ENCODE measurements at places on chromosomes 3 and 15.
A peak's percentile ranks its signal among the peaks of the same experiment; 100 is the strongest.

- no peak for DNase-seq
These were observed 18.4 kb upstream of the OPA1 start for GRCh38 chr3:193574488-193575070.

- no peak for DNase-seq
These were observed 901 bp upstream of the CHST14 start for GRCh38 chr15:40469776-40470390.

DNA sequence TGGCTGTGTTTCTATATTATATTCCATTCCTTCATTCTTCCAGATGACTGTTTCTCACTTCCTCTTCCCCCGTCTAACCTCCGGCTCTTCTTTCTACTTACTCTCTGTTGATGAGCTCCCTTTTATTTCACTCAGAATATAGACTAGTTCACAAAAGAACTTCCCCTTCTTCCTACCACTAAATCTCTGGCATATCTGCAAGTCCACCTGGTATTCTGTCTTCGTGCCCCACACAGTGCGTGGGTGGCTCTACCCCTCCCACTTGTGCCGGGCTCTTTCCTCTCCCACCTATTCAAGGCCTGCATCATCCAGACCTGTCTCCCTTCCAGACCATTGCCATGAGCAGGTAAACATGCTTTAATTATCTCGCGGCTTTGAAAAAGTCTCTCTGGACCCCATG lies 73.0 kb downstream of the SCN10A start:
- DNase-seq, result no peak

- DNase-seq, result no peak
These were observed 243.1 kb downstream of the MECOM start for GRCh38 chr3:169420429-169420828.

DNA sequence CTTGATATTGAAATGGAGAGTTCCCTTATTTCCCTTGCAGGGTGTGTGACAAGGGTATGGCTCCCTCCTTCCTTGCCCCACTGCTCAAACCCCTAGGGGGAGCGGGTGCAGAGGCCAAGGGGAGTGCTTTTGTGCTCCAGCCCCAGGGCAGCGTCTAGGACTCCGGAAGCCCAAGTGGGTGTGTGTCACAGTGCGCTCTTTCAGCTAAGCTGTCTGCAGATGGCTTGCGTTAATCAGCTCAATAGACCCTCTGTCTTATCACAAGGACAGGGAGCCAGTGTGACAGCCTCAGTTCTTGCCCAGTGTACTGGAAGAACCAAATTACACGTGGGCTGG lies 523.6 kb upstream of the LMCD1 start:
- DNase-seq, result no peak

GRCh38 chr3:106215047-106215446 lies 346.2 kb upstream of the CBLB start:
- DNase-seq, result no peak

GRCh38 chr3:39082666-39083313 lies 24.6 kb downstream of the GORASP1 start:
- DNase-seq, result no peak

DNA sequence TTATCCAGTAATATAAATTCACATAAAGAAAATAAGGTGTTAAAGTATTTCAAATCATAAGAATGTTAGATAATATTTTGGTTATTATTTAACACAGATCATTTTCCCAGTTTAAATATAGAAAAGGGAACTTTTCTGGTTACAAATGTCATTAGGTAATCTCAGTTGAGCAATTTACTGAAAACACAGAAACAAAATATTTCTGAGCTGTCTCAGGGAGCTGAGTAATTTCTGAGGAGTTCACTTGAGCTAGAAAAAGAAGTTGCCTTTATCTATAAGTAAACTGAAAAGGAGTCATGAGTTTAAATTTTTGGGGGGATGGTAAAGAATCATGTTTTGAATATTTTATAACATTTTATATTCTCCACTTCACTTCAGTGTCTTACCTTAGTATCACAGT lies 855.4 kb upstream of the ARPP21 start:
- no peak for DNase-seq

DNA sequence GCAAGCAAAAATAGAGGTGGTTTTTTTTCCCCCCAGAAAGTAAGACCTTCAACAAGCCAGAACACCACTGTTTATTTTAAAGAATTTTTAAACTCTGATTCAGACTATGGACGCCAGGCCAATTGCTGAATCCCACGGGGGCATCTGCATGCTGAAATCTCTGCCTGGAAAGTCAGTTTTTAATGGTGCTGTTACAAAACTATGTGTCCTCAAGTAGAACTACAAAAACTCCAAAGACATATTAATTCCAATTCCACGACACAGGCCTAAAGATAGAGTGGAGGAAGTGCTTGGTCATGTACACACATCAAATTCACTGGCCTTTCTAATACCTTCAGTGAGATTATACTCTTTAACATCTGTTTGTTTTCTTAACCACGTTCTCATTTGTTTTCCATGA lies 490.5 kb upstream of the NR2F2 start:
- peak; percentile 58 for DNase-seq

- DNase-seq, result no peak
These were observed 518.0 kb upstream of the NR2F2 start for GRCh38 chr15:95812491-95812890.

DNA sequence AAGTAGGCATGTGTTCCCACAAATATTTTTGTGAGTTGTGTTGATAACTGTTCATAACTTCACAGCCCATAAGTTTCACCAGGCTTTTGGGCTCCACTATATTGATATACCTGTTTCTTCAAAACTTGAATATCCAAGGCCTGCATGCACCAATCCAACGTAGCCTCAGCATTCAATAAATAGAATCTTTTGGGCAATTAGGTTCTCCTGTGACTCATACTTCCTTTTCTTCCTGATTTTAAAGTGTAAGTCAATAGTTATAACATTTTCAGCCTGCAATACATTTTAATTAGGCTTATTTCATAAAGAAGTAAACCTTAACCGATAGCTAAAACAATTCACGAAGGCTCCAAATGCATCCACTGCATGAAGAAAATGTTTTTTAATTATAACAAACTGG lies 97.8 kb upstream of the SPRED1 start:
- DNase-seq, result no peak

- no peak for DNase-seq
These were observed 1.3 kb downstream of the FAIM start for GRCh38 chr3:138609898-138610266.

DNA sequence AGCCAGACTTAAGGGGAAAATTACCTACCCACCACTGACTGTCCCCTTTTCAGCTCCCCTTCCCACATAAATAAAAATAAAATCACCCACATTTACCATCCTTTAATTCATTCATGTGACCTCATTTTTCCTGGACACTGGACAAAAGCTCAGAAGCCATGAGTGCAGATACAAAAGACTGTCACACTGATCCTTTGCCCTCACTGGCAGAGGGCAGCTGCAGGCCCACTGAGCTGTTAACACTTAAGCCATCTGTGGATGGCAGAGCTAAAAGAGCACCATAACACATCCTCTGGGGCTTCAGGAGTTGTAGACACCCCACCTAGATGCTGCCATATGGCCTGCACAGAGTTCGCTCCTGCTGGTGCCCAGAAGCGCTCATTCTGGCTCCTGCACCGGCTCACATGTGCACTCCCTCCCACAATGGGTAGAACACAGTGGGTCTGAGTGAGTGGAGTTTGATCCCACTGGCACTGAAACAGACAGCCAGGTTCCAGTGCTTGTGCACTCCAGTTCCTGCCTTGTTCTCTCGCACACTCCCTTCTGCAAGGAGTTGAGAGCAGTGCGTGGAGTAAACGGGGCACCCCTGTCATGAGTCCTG lies 38.8 kb downstream of the EDC3 start:
- DNase-seq, result no peak

DNA sequence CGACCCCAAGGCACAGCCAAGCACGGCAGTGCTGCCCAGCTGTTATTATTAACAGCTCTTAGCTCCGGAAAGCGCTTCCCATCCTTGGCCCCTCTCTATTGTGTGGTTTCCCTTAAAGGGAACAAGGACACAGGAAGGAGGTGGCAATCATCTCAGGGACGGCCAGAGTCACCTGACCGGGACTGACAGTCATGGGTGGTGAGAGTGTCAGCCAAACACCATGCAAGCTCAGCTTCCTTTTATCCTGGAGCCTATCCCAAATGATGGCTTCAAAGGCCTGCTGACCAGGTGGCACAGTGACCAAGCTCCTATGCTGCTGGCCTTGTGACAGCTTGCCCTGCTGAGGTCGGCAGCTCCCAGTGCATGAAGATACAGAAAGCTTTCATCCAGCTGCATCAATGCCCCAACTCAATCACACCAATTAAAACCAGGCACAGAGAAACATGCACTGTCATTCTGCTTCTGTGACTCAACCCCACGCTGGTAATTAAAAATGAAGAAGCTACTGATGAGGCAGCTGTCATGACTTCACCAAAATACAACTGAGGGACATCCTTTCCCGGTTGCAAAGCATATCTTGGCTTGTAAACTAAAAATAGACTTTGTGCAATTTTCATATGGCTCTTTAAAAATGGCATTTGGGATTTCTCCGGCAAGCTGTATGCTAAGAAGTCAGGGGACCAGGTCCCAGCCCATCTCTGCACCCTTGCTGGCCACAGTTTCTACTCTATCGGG lies 34.0 kb downstream of the PCSK6 start:
- peak; percentile 58 for DNase-seq

GRCh38 chr15:59249816-59250215 lies 43.2 kb downstream of the LDHAL6B start:
- DNase-seq, result no peak

GRCh38 chr3:104768886-104769285 lies 597.8 kb upstream of the ALCAM start:
- DNase-seq, result no peak

GRCh38 chr15:78216276-78217104 lies 17.9 kb downstream of the ACSBG1 start:
- no peak for DNase-seq

- DNase-seq, result peak; percentile 10
These were observed 83.1 kb upstream of the PLCL2 start for GRCh38 chr3:16801698-16802097.

DNA sequence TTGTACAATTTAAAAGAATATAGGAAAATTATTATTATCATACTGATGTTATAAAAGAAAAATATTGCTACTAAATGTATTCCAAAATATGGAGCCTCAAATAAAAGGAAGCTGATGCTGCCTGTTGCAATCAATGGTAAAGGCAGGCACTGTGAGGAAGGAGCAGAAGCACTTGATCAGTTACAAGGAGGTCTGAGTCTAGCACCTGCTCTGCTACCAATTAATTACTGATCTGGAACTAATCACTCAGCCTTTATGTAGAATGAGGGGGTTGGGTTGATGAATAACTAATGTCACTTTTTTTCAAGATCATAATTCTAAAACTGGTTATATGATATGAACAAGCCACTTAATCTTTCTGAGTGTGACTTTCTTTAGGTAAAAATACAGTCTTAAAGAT lies 5.5 kb downstream of the ADGRG7 start:
- DNase-seq, result no peak

GRCh38 chr3:29525254-29525881 lies 244.5 kb downstream of the RBMS3 start:
- peak; percentile 68 for DNase-seq

DNA sequence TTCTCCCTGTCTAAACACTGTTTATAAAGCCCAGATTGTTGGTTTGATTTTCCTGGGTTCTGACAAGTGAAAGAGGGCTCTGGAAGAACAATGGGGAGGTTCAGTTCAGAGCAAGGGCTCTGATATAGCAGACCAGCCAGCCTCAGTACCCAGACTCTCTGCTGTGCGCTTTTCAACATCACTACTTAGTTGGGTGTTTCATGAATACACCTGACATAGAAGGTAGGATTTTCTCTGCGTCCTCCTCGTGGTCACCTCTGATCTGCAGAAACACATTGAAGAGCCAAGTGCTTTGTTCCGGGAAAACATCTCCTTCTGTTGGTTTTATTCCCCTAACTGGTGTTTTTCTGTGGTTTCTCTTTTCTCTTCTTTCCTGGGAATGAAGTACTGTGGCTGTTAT lies 99.5 kb downstream of the EPHB1 start:
- DNase-seq, result no peak

GRCh38 chr3:70426071-70426470 lies 113.6 kb upstream of the MDFIC2 start:
- DNase-seq, result no peak

GRCh38 chr3:85100316-85100715 lies 141.5 kb downstream of the CADM2 start:
- DNase-seq, result no peak

DNA sequence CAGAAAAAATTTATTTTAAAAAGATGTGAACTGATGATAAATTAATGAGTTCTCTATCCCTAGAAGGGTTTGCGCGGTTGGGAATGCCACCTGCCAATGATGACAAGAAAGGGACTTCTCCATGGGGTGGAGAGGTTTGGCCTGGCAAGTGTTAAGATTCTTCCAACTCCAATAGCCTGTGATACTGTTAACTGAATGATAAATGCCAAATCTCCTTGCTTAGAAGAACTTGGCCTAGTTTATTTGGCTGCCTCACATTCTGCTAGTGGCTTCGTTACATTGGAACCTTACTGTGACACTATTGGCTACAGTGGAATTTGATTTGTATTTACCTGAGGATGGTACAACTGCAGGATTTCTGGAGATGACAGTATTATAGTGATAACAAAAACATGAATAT lies 91.7 kb upstream of the CCNL1 start:
- DNase-seq, result no peak

- no peak for DNase-seq
These were observed 160.0 kb downstream of the TBL1XR1 start for GRCh38 chr3:177037241-177037640.

DNA sequence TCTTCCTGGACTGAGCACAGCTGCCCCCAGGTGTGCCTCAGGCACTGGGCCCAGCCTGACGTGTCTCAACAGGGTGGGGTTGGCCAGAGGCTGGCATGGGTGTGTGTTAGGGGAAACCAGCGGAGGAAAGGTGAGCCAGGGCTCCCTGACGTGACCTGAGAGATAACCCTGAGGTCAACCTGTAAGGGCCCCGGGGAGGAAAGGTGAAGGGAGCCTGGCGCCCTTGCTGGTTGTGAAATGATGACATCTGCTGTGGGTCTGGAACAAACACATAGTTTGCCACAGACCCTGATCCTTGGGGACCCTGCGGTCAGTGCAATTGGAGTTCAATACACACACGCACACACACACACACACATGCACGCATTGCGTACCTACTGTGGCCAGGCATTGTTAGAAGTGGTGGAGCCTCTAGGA lies 100.2 kb upstream of the TLE3 start:
- DNase-seq, result no peak

- no peak for DNase-seq
These were observed 45.9 kb downstream of the POLR2M start for GRCh38 chr15:57752436-57752835.

GRCh38 chr15:55740359-55740878 lies 2.5 kb downstream of the PRTG start:
- DNase-seq, result no peak

GRCh38 chr15:26051761-26052675 lies 188.9 kb upstream of the ATP10A start:
- peak; percentile 90 for DNase-seq

DNA sequence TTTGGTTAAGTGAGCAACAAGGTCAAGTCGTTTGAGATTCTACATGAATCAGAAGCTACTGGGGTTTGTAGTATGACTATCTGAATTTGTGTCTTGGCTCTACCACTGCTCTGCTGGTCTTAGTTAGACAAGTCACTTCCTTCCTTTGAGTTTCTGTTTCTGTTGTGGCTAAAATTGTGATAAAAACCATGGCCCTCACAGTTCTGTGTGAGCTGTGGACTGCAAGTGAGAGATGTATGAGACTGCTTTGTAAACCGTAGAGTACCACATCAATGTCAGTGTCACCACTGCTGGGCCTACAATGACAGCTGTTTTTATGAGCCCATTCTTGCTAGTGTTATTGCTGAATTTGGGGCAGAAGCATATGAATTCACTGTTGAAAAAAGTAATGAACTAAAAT lies 32.7 kb downstream of the RARB start:
- no peak for DNase-seq

- no peak for DNase-seq
These were observed 12.2 kb downstream of the ALG1L2 start for GRCh38 chr3:130093741-130094391.

GRCh38 chr3:133273346-133273745 lies 126.5 kb upstream of the BFSP2 start:
- no peak for DNase-seq
